ENCODE measurements at places on chromosomes 12 and 14. TPM values are rescaled to one million over a fixed set of nuclear protein-coding genes. Genes with fewer than 3 reads are reported as not detected.

The GSC gene
- total RNA-seq, result 2.3 TPM

The MFAP5 gene
- 390 TPM for total RNA-seq

The BMP4 gene
- total RNA-seq, result not detected

GRCh38 chr12:78473136-78473535, 391.4 kb upstream of the SYT1 start:
- DNase-seq, result peak; percentile 23

DNA sequence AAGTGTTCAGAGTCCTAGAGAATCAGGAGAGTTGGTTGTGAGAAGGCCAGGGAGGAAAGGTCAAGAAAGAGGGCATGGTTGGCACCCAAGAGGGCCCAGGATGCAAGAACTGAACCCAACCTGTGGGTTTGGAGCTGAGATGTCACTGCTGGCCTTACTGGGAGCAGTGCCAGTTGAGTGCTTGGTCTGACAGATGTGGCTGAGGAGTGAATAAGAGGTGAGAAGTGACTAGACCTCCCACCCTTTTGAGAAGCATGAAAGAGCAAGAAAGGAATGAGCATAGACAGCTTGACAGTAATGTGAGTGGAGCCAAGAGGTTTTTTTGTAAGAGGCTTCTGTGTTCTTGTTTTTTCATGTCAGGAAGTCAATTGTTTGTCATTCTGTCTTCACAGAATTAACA, 95.3 kb downstream of the FGD4 start:
- DNase-seq, result no peak

GRCh38 chr14:73720636-73721035, 6.5 kb upstream of the PNMA1 start:
- no peak for DNase-seq

- peak; percentile 23 for DNase-seq
Measured at GRCh38 chr14:61812347-61813095, 50.3 kb downstream of the SNAPC1 start.
